Right ventricle myocardium superior (tissue), 1 donor: ENCODE measurements at places on chromosomes 13 and 19.

GRCh38 chr13:110269509-110270185 lies 37.3 kb downstream of the COL4A1 start:
- DNase-seq = no peak

DNA sequence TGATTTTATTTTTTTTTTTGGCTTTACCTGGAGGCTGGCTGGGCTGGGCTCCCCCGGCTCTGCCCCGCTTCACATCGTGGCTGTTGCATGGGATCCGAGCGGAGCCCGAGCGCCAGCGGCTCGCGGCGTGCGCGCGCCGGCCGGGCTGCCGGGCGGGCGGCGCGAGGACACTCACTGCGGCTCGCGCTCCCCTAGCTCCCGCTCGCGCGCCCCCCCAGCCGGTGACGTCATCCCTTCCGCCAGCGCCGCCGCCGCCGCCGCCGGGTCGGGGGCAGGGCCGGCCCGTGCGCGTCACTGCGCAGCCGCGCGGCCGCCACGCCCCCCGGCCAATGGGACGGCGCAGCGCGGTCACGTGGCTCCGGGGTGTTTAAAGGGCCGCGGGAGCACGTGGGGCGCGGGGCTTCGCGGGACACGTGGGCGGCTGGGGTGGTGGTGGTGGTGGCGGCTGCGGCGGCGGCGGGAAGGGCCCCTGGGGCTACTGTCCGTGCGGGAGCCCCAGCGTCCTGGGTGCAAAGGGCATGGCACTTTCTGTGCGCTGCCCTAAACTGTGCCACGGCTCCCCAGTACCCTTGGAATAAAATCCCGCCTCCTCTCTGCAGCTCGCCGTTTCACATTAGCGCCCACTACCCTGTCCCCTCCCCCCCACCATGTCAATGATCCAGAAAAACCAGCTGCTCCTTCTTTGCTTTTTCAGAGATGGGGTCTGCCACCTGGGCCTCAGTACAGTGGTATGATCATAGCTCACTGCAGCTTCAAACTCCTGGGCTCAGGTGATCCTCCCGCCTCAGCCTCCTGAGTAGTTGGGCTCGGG lies at the start of gene PTPRS:
Gene PTPRS (minus strand): TSS at position 176 of the 811 bp plus-strand sequence. CDS start 54,672 bp downstream, outside the sequence.
- DNase-seq = peak; percentile 87

DNA sequence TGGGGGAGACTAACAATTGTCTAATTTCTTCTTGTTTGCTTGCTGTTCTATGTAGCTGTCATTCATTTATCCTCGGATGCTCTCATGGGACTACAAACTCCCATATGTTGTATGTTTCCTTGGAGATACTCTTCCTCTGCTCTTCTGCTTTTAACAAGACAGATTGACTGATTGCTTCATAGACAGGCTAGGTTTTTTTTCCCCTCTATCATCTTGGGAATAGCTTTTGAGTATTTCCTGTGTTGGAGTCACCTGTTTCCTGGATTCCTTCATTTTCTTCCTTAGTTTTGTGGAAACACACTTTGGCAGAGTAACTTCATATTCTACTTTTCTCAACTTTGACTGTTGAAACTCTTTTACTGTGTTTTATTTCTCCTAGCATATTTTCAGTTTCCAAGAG lies 27.6 kb downstream of the EDNRB start:
- no peak for DNase-seq

DNA sequence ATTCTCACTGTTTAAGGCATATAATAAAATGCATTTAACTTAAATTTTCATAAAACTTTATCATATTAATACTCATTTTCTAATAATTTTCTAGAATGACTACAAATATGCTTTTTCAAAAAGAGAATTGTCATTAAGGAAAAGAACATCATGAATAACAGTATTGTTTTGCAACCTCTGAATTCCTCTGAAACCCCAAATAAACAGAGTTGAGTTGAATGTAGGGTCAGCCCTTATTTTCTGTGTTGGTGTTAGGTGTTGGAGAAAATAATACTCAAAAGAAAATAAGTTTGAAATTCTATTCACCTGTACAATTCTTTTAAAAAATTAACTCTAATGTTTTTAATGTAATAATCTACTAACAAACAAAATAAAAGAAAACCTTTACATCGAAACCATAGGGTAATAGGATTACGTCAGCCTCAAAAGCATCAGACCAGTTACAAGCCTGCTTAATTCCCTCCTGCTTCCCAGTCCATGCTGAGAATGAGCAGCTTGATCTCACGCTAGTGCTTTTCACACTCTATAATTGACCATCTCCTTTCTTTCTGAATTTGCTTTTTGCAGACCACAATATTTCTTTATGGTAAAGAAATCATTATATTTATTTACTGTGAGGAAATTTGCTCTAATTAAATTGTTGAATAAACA lies 160.9 kb downstream of the PCDH9 start:
- DNase-seq = no peak

DNA sequence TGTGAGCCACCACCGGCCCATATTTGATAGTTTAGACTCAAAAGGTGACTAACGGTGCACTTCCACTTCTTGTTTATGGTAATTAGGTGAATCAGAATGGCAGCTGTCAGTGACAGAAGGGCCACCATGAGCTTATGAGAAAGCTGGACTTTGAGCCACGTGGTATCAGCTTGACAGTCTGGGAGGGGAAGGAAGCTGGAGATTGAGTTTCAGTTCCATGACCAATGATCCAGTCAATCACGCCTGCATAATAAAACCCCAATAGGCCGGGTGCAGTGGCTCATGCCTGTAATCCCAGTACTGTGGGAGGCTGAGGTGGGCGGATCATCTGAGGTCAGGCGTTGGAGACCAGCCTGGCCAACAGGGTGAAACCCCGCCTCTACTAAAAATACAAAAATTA lies 8.2 kb downstream of the EID2B start:
- no peak for DNase-seq

DNA sequence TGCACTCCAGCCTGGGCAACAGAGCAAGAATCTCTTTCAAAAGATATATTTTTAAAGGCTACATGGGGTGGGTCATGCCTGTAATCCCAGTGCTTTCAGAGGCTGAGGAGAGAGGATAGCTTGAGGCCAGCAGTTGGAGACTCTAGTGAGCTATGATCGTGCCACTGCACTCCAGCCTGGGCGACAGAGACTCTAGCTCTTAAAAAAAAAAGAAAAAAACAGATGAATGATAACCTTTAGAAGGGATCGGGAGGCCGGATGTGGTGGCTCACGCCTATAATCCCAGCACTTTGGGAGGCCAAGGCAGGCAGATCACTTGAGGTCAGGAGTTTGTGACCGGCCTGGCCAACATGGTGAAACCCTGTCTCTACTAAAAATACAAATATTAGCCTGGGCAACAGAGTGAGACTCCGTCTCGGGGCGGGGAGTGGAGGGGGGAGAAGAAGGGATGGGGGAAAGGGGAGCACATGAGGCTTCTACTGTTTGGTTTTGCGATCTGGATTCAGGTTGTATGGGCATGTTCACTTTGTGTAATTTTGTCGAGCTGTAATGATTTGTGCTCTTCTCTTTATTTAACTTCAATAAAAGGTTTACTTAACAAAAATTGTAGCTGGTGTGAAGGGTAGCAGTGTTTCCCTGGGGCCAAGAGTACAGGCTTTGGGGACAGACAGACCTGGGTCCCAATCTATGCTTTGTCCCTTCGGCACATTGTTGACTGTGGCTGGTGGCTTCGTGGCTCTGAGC lies 1.1 kb upstream of the PSMC4 start:
- no peak for DNase-seq

DNA sequence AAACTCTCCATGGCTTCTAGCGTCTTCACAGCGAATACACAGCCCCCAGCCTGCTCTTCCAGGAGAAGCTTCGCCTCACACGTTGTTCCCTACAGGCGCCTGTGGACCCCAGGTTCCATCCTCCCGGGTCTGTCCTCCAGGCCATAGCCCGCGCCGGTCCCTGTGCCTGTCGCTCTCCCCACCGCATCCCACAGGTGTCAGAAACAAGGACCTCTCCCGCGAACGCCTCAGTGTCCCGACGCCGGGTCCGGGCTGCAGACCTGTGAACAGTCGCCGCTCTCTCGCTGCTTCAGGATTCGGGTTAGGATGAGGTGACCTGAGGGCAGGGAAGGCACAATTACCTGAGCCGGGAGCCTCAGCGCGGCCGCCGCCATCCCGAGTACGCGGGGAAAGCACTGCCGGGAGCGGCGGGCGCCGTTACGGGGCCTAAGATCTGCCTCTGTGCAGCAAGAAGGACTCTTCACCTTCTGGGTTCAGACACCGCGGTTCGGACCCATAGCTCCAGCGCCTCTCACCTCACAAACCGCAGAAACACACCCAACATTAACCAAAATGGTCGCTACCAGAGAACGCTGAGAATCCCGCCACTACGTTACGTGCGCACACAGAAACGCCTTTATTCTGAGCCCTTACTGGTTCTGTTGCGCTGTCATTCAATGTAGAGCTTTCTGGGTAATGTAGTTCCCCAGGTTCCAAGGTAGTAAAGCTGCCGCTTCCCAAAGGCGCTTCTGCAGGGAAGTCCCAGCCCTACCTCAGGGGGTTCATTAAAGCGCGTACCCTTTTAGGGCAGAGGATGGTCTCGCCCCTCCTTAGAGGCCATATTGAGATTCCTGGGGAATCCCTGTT lies at the start of gene ZNF418:
Gene ZNF418 (minus strand): TSS at position 583 of the 846 bp plus-strand sequence. CDS start 1,580 bp downstream, outside the sequence.
- peak; percentile 52 for DNase-seq

GRCh38 chr13:107066355-107066754 lies 498.4 kb upstream of the ARGLU1 start:
- no peak for DNase-seq

- DNase-seq = no peak
Observed at GRCh38 chr13:22964245-22964966, 216.4 kb upstream of the SGCG start.

- DNase-seq = no peak
Observed at GRCh38 chr13:89755729-89756492, 1591.6 kb upstream of the MIR17HG start.

DNA sequence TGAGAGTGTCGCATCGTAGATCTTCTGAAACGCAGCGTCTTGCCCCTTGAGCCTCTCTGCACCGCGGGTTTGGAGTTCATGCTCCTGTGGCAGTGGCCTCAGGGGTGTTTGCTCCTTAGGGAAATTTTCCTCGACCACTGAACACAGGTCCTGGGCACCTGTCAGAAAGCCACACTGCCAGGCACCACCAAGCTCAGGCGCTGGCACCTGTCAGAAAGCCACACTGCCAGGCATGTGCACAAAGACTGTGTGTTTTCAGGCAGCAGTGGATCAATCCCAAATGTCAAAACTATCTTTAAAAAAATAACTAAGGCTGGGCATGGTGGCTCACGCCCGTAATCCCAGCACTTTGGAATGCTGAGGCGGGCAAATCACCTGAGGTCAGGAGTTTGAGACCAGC lies 87.1 kb downstream of the ATP11A start:
- no peak for DNase-seq

DNA sequence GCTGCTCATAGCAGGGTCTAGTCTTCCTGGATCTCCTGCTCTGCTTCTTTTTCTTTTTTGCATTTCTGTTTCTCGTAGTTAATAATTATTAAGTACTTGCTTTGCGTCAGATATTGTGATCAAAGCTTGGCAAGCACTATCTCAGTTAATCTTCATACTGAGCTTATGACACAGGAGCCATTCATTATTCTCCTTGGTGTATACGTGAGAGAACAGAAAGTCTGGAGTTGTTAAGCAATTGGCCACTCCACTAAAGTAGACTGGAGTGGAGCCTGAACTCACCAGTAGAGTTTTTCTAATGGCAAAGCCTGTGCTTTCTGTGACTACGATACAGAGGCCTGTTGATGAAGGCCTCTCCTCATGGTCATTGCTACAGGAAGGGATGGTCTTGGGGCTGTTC lies 285.9 kb downstream of the RFC3 start:
- no peak for DNase-seq

GRCh38 chr13:106372199-106373155 lies 163.0 kb downstream of the EFNB2 start:
- DNase-seq = no peak

DNA sequence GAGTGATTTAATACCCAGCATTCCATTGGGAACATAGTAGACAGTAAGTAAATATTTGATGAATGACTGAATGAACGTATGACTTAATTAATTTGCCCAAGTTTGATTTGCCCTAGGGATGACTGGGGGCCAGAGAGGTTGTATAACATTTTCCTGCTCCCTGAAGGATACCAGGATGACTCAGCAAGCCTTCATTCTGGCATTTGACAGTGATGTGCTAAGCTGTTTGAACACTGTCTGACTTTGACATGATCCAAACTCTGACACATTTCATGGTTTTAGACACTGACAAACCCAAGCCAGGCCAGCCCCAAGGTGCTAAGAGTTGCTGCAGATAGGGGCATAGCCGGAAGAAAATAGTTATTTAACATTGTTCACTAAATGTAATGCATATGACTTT lies 53.4 kb upstream of the KLF12 start:
- no peak for DNase-seq

- no peak for DNase-seq
Observed at GRCh38 chr19:45130888-45131615, 29.7 kb downstream of the NKPD1 start.

DNA sequence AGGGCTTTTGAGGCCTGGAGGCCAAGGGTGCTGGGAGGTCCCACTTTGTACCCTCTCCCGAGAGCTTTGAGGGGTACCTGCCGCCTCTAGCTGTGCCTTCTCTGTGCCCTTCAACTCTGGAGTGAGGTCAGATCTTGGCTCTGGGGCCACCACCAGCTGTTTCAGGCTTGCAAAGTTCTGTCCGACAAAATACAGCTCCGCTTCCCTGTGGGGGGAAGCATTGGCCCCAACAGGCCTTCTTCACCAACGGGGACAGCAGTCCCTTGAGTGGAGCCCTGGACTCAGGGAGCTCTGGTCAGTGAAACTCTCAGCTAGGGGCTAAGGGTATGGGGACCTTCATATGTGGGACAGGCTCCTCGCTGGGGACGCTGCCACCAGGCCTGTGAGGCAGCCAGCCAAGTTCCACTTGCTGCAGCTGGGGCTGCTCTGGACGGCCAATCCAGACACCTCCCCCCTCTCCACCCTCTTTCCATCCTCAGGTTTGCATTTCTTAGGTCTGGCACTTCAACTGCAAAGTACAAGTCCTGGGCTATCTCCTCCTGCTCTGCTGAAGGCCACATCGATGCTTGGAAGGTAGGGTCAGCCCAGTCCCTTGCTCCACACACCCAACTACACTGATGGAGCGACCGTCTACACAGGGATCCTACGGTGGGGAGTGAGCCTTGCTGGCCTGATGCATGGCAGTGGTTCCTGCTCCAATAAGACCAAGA lies 46.8 kb downstream of the C13orf46 start:
- peak; percentile 72 for DNase-seq

GRCh38 chr19:3570606-3571011 lies 2.1 kb upstream of the HMG20B start:
- no peak for DNase-seq
